ENCODE measurements at places on chromosomes 13 and 19.

DNA sequence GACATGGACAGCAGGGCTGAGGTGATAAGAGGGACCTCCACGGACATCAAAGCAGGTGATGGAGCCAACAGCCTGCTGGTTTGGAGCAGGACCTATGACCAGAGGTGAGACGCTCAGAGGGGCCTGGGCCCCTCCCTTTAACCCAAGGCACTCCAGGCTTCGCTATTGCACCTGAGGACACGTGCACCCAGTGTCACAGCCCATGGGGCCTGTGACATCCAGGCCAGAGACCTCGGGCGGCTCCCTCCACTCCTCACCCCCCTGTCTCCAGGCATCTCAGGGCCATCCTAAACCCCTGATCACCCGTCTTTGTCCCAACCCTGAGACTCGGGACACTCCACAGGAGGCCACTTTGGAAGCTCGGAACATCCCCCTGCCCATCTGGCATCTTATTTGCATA is 12.9 kb downstream of the ADGRE5 start:
- no peak for DNase-seq

- DNase-seq, result peak; percentile 79
Measured at GRCh38 chr19:1243768-1244692, 2.5 kb downstream of the ATP5F1D start.

GRCh38 chr13:35514801-35515502 is 38.5 kb upstream of the MAB21L1 start:
- DNase-seq, result no peak

GRCh38 chr19:6535558-6536137 is 4.8 kb downstream of the TNFSF9 start:
- no peak for DNase-seq

DNA sequence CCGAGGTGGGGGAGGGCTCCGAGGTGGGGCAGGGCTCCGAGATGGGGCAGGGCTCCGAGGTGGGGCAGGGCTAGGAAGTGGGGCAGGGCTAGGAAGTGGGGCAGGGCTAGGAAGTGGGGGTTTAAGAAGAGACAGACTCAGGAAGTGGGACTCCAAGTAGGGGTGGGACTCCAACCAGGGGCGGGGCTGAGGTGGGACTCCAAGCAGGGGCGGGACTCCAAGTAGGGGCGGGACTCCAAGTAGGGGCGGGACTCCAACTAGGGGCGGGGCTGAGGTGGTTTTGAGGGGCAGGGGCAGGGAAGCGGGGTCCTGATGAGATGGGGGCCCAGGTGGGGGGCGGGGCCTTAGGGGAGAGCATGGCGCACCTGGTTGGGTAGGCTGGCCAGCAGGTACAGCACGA is 13.6 kb downstream of the CFD start:
- DNase-seq, result peak; percentile 38

GRCh38 chr19:45821103-45821521 is 6.0 kb upstream of the RSPH6A start:
- no peak for DNase-seq

DNA sequence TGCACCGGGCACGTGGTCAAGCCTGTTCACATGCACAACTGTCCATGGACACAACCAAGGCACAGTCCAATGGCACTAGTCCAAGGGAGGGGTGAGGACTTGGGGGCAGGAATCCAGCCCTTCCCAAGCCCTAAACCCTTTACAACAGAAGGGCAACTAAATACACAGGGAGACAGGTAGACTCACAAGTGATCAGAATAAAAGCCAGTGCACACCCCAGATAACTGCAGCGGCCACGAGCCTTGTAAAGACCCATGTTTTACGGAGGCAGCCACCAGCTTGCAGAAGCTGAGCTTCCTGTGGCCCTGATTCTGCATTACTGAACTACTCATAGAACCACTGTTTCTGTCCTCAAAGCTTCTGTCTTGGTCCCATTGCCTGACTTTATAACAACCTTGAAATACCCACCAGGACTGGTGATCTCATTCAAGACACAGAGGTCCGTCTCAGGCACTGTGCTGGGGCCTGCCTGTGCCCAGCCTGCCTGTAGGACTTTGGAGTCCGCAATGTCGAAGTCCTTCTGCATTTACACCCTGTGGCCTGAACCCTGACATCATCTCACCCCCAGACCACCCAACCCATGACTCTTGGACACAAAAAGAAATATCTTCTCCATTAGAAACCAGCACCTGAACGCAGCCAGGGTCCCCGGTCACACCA is 181.2 kb downstream of the COL4A1 start:
- DNase-seq, result no peak

GRCh38 chr19:43476606-43477005 is 11.2 kb upstream of the LYPD3 start:
- no peak for DNase-seq

DNA sequence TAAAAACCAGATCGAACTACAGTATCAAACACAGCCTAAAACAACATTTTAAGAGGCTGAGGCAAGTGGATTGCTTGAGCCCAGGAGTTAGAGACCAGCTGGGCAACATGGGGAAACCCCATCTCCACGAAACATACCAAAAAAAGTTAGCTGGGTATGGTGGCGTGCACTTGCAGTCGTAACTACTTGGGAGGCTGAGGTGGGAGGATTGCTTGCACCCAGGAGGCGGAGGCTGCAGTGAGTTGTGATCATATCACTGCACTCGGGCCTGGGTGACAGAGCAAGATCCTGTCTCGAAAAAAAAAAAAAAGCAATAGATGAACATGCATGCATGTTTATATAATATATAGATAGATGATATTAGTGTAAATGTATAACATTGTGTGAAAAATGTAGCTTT is 5.2 kb upstream of the MRPS31 start:
- no peak for DNase-seq

All from stimulated activated CD4-positive, alpha-beta T cell treated with anti-CD3 and anti-CD28 coated beads, Interleukin-2, amount 100 ng/mL, for 4 hours (primary cell).